Effector CD8-positive, alpha-beta T cell (primary cell): ENCODE measurements at places on chromosomes 3 and 15.

GRCh38 chr15:35756623-35757022 lies 210.7 kb upstream of the DPH6 start:
- DNase-seq: no peak

DNA sequence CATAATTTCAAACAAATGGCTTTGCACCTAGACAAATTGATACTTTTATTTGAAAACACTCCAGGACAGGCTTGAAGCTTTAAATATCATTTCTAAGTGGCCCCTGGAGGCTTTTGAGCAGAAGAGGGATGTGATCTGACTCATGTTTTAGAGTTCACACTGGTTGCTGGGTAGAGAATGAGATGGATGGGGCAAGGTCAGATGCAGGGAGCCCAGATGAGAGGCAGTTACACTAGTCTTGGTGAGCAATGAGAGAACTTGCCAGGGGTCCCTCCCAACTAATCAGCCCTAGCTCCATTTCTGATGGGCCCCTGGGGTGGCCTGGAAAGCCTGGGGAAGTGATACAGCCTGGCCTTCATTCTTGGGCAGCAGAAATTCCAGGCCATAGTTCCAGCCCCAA lies 190.4 kb downstream of the MEGF11 start:
- DNase-seq: no peak

- no peak for DNase-seq
Observed at GRCh38 chr15:74651242-74651741, 35.7 kb downstream of the CLK3 start.

GRCh38 chr3:99084156-99084555 lies 182.7 kb upstream of the DCBLD2 start:
- DNase-seq: no peak

- no peak for DNase-seq
Observed at GRCh38 chr3:133753779-133754164, 7.6 kb downstream of the TF start.

DNA sequence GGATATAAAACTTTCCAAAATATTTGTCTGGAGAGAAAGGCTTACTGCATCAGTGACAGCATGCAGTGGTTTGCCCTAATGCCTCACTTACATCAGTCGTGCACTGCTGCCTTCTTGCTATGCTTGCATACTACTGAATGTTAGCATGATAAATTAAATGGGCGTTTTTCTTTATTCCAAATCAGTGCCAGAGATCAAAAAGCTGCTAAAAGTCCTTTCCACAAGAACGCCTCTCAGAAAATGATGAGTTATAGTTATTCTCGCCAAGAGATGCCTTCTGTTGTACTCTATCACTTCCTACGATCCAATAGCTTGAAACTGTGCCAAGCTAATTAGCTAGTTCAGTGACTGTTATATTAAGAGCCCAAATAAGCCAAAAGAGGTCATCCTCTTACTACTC lies 345.8 kb upstream of the ROBO2 start:
- no peak for DNase-seq

GRCh38 chr3:188158731-188159310 lies 4.9 kb downstream of the LPP start:
- no peak for DNase-seq

DNA sequence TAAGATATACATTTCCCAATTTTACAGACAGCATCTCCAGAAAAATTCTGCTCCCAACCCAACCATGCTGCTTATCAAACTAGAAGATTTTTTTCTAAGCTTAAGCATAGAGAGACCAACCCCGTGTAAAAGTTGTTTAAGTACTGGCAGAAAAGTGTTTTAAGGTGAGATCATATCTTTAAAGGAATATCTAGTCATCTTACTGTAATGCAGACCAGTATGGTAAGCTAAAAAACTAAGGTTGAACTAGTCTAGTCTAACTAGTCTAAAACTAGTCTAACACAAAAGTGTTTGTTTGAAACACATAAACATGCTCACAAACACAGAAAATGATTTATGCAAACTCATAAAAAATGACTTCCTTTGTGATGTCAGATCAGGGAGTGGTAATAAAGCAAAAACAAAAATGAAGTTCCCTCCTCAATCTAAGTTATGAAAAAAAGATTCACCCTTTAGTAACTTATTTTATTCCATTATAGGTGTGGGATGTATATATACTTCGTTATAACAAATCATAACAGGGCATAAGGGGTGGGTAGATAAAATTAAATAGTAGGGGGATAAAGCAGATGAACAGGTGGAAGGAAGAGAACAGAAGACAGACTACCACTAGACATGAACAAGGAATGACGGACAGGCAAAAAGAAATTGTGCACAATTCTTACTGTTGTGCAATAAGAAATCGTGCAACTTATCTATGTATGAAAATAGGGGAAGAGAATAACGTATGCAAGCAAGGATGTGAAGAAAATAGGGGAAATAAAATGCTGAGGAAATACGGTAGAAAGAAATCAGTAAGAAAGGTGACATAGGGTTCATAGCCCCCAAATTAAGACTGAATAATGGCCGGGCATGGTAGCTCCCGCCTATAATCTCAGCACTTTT lies 10.0 kb downstream of the MYO5A start:
- no peak for DNase-seq
